ENCODE measurements at places on chromosomes 16 and 17.

GRCh38 chr17:48002916-48003416 lies 32.1 kb downstream of the CDK5RAP3 start:
- no peak for DNase-seq

DNA sequence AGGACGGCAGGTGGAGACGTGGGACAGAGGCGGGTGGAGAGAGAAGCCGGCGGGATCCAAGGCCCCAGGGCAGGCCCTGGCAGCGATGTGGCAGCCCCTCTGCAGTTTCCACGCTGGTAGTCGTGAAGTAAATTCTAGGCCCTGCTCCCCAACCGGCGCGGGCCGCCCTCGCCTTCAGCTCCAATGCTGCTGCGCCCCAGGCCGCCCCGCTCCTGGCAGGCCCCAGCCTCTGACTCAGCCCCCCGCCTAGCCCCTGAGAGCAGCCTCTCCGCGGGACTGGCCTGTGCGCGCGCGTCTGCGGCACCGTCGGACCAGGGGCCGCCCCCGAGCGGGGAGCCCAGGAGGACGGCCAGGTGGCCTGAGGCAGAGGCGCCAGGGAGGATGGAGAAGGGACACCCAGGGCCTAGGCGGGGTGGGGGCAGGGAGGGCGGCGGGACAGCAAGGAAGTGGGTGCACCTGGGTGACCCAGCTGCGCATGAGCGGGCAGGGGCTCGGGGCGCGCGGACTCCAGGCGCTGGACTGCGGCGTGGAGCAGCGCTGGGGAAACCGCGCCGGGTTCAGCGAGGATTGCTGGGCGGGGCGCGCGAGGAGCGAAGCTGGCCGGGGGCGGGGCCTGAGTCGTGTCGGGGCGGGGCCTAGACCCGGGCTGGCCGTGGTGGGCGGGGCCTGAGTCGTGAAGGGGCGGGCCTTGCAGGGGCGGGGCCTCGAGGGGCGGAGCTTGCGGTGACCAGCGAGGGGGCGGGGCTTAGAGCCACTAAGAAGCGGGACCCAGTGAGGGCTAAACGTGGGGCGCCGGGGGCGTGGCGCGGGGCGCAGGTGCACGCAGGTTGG lies 29.6 kb downstream of the ZNF778 start:
- peak; percentile 94 for DNase-seq

DNA sequence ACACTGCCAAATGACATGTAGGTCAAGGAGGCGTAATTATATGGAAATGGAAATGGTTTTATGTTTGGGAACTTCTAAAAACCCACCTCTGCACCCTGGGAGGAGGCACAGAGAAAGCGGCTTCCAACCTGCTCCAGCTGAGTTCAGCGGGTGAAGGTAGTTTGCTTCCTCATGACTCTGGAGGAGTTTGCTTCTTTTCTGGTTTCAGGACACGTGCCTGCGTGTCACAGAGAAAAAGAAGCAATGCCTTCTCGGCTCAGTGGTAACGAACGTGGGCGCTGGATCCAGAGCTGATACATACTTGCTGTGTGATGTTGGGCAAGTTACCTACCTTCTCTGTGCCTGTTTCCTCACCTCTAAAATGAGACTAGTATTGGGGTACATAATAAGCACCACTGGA lies 22.1 kb downstream of the GPR139 start:
- no peak for DNase-seq

DNA sequence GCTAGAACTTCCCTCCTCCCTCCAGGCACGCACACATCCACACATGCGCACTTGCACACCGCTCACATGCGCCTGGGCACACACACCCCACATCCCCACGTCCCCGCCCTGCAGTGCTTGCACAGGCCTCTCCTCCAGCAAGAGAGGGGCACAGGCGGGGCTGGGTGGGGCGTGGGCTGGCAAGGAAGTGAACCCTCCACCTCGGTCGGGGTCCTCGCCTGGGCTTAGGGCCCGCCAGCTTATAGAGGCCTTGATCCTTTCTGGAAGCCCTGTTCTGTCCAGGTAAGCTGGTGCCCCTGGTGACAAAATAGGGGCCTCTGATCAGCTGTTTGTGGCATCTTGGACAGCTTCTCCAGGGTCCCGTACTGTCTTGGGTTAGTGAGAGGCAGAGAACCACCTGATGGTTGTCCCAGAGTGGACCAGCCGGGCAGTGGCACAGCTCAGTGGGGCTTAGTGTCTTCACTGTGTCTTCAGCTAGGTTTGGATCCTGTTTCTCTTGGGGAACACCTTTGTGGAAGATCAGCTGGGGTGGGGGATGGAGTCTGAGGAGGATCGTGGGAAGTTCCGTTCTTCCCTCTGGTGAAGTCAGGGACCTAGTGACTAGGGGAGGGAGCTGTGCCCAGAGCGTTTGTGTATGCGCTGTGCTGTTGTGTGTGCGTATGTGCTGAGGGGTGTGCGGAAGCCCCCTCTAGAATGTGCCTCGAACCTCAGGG lies 12.1 kb downstream of the TBX4 start:
- DNase-seq, result no peak

DNA sequence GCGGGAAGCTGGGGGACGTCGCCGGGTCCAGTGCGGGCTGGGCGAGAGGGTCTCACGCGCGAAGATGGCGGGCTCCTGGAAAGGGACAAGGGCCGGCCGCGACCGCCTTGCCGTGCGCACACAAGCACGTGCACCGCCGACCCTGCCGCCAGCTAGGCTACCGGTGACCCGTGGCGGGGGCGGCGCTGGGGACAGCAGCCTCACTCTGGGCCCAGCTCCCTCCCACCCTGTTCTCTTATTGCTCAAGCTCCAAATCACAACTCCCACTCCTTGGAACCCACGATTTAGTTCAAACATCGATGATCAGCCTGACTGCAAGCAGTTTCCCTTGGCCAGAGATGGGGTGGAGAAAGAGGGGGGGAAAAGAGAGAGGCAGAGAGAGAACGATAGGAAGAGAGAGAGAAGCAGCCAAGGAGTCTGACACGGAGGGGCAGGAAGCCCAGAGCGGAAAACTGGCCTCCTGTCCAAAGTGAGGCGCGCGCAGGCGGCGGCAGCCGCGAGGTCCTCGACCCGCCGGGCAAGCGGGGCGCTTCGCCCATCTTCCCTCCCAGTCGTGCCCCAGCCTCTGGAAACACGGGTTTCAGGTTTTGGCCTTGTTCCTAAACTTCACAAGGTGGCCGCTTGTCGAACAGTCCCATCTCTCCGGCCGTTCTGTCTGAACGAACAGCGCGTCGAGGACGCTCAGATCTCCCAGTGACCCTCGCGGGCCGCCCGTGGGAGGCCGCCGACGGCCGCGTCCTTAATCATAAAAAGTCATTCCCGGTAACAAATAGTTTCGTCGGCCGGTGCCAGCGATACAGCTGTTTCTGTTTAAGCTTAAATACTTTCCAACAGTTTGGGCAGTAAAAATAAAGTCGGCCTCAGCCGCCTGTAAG lies 1.7 kb upstream of the CBX8 start:
- peak; percentile 29 for DNase-seq

DNA sequence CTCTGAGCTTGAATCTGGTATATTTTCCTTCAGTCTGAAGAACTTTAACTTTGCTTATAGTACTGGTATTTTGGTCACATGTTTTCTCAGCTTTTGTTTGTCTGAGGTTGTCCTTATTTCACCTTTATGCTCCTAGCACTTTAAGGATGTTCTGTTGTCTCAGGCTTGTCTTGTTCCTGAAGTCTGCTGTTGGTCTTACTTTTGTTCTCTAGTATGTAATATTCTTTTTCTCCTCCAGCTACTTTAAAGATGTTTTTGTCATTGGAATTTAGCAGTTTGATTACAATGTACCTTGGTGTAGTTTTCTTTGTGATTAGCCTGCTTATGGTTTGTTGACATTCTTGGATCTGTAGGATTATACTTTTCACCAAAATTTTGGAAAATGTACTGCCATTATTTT lies 23.6 kb downstream of the RPTOR start:
- DNase-seq, result no peak

- no peak for DNase-seq
Observed at GRCh38 chr16:81523387-81524115, 78.9 kb downstream of the CMIP start.

DNA sequence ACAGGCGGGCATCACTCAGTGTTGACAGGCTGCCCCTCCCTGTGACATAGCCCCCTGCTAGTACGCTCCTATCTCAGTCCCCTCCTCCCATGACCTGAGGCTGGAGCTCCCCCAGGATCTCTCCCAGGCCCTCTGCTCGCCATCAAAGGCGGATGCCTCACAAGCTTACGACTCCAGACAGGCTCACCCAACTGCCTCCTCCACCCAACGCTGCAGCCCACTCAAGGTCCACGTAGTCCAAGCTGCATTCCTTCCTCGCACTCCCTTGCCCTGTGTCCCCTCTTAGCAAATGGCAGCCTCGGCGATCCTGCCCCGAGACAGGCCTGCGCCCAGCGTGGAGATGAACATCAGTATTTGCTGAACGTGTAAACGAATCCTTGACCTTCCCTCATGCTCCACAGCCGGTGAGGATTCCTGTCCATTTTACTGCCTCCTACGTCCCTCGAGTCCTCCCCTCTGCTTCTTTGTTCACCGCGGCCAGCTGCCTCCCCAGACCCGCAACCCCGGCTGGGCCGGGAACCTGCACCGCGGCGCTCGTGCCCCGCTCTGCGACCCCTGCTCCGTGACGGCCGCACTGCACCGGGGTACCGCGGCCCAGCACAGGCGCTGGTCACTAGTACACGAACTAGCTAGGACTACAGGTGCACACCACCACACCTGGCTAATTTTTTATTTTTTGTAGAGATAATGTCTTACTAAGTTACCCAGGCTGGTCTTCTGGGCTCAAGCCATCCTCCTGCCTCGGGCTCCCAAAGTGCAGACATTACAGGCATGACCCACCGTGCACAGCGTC lies 838 bp upstream of the TMEM97 start:
- DNase-seq, result peak; percentile 61

DNA sequence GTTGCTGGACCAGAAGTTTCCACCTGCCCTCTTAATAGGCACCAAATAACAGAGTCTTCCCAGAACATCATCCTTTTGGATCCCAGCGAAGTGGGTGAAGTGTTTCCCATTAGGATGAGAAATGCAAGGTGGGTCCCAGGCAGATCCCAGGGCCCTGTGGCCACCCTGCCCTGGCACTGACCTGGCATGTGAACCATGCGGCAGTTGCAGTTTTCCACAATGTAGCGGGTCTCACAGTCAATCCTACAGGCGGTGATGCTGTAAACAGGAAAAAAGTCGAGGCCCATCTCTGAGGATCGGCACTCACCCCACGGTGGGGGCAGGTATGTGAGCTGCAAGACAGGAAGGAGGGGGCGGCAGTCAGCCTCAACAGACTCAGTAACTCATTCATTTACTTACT lies 36.4 kb downstream of the SPACA3 start:
- DNase-seq, result no peak

- no peak for DNase-seq
Observed at GRCh38 chr17:73234736-73235135, 26.9 kb downstream of the CPSF4L start.

- DNase-seq, result peak; percentile 80
Observed at GRCh38 chr17:78289802-78290363, 58.5 kb downstream of the TMEM235 start.

DNA sequence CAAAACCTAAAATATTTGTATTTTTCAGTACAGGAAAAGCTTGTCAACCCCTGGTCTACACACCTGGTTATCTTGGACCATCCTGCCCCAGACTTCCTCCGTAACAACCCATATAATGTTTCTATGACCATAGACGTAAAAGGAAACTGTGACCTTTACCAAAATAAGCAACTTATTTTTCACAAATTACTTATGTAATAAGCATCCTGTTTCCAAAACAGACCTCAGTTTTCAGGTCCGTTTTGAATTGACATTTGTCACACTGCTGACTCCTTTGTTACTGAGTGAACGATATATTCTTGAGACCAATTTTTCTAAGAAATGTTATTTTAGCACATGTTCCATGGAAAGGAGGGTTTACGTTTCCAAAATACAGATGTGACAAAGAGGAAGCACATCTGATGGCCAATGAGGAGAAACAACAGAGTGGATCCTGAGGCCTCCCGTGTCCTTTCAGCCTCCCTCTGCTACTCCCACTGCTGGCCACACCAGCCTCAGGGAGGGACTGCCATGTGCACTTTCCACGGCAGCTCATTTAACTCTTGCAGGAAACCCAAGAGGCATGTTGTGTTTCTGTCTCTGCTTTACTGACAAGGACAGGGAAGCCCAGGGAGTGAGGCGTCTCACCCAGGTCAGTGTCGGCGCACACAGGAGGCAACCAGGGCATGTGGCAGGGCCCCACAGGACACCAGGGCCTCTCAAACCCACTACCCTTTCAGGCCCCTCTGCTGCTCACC lies 20.1 kb upstream of the ALDH3A1 start:
- DNase-seq, result no peak

GRCh38 chr17:56514264-56514663 lies 79.2 kb upstream of the NOG start:
- no peak for DNase-seq

- DNase-seq, result no peak
Observed at GRCh38 chr17:50691550-50692447, 15.9 kb downstream of the ANKRD40 start.

- no peak for DNase-seq
Observed at GRCh38 chr16:12294471-12294870, 317.9 kb downstream of the SNX29 start.

GRCh38 chr16:1768061-1768766 lies 3.1 kb downstream of the NME3 start:
- DNase-seq, result no peak

DNA sequence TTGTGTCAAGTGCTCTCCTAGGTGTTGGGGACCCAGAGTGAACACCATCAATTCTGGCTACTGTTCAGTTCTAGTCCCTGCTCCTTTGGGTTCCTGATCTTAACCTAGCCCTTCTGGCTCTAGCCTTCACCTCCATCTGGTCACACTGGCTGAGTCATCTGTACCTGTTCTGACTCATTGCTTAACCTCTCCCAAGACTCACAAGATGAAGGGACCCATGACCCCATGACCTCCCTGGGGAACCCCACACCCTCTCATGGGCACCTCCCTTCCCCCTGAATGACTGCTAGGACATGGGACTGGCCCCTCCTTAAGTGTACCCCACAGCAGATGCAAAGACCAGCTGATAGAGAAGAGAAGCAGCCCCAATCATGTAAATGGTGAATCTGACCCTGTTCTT lies 345.8 kb upstream of the CDH5 start:
- DNase-seq, result no peak

GRCh38 chr17:57555636-57556175 lies 189.4 kb downstream of the CCDC182 start:
- no peak for DNase-seq

GRCh38 chr17:43998552-43998951 lies 5.9 kb upstream of the NAGS start:
- DNase-seq, result peak; percentile 33

Measured in erythroblast (primary cell).